Stimulated activated naive CD4-positive, alpha-beta T cell (primary cell): ENCODE measurements at places on chromosomes 12 and 14.

DNA sequence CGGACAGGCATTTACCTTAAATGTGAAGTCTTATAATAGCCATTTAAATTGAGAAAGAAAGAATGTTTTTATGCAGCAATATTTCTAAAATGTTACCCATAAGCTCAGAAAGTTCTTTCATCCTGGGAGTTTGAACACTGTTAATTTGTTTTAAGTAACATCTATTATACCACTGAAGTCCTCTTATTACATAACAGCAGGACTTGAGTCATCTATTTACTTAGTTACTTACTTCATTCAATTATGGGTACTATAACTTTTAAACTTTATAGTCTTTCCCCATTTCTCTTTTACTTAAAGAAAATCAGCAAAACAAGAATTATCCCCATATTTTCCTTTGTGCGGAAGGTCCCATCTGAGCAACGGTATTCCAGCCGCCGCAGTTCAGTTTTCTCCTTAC is 473.1 kb downstream of the ETNK1 start:
- DNase-seq, result no peak

DNA sequence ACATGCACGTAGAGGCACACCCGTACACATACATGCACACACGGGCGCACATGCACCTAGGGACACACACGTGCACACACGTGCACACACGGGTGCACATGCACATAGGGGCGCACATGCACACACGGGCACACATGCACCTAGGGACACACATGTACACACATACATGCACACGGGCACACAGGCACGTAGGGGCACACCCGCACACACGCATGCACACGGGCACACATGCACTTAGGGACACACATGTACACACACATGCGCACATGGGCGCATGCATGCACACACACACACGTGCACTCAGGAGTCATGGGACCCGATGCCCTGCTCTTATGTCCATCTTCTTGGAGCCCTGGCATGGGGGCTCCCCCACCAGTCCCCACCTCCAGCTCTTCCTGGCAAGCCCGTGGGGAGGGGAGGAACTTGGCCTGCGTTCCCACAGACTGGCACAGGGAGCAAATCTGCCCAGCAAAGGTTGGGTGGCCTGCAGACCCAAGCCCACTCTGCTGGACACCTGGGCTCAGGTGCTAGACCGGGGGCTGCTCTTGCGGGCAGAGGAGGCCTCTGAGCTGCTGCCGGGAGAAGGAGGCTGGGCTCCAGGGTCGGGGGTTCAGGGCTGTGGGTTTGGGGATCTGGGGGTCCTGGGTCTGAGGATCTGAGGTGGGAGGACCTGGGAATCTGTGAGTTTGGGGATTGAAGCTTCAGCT is 51.4 kb downstream of the KIF26A start:
- DNase-seq, result no peak

DNA sequence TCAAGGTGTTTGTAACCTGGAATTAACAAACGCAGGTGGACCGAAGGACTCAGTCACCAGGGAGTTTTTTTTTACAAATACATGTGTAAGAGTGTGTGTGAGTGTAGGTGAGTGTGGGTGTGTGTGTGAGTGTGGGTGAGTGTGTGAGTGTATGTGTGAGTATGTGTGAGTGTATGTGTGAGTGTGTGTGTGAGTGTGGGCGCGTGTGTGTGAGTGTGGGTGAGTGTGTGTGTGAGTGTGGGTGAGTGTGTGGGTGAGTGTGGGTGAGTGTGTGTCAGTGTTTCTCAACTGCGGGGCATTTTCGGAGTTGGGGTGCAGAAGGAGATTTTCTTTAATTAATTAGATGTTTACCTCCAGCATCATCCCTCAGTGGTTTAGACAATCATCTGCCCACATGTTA is 1178.8 kb downstream of the VRK1 start:
- no peak for DNase-seq

DNA sequence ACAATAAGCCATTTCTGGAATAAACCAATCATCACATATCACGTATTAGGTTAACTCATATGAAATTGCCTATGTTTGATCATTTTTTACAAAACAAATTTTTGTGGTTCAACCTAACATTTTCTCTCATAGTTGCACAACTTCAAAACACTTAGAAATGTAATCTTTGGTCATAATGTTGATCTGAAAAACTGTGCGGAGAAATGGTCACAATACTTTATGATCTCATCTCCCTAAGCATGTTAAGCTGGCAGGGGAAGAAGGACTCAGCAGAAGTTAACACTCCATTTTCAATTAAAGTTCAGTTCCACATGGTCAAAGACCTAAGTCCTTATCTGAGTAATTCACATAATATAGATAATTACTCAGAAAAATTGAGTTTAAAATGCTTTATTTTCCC is 194.8 kb downstream of the CAPZA3 start:
- no peak for DNase-seq

GRCh38 chr14:91888641-91889476 is 21.5 kb upstream of the TC2N start:
- DNase-seq, result no peak

- DNase-seq, result no peak
These were observed 46.7 kb upstream of the ATP2A2 start for GRCh38 chr12:110234331-110234751.

DNA sequence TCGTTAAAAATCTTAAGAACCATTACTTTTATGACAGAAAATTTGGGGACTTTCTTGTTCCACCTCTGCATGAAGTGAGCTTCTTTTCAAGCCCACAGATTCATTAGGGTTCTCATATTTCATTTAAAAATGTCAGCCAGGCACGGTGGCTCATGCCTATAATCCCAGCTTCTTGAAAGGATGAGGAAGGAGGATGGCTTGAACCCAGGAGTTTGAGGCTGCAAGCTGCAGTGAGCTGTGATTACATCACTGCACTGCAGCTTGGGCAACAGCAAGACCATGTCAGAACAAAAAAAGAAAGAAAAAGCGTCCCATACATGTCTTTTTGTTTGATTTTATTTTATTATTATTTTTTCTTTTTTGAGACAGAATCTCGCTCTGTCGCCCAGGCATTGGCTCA is 43.4 kb upstream of the ATF1 start:
- no peak for DNase-seq

GRCh38 chr14:34718750-34719304 is 4.4 kb upstream of the CFL2 start:
- no peak for DNase-seq

- no peak for DNase-seq
These were observed 203.4 kb downstream of the KIF26A start for GRCh38 chr14:104341532-104342434.

GRCh38 chr12:107762874-107763273 is 1.9 kb upstream of the PRDM4 start:
- DNase-seq, result no peak

DNA sequence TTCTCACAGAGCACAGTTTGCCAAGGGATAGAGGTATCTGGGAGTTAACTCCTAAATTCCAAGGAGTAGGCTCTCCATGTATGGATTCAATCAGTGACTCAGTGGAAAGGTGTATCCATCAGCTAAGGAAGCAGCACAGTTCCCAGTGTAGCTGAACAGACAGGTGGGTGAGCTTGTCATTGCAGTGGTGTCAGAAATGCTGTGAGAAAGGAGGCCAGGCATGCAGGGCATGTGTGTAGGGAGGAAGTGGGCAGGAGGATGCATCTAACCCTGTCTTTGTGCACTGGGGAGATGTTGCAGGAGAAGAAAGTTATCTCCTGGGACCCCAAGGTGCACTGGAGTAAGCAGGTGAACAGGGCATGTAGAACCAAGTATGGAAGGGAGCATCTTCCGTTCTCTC is 539.0 kb downstream of the VRK1 start:
- DNase-seq, result no peak

GRCh38 chr12:114769634-114770033 is 85.7 kb upstream of the TBX3 start:
- DNase-seq, result no peak

DNA sequence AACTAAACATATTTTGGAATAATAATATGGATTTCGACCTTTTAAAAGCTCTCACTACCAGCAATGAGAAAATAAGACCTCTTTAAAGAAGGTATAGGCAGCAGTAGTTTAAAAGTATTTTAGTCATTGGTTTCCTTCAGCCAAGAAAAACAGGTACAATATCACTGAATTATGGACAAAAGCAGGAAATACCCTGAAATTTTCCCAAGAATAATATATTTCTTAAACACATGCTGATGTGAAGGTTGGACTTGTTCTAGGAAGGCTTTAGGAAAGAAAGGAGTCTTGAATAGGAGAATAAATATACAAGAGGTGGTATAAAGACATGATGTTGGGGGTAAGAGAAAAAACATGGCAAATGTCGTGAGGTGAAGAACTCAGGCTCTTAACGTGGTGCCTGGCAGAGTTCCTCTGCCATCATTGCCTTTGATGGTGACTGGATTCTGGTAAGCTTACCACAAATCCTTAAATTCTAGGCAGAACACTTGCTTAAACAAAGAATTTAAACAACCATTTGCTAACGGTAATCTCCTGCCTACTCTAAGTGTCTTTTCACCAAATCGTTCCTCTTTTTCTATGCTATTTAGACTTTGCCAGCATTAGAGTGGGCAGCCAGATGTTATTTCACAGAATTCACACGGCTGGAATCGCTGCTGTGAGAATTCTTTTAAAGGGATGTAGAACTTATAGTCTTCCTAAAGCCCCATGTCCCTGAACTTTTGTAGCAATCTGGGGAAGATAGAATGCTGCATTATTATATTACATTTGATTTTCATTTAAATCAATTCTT is 11.9 kb upstream of the NUDT4 start:
- DNase-seq, result no peak
